ENCODE measurements at places on chromosomes 16 and 17. TPM values are rescaled to one million over a fixed set of nuclear protein-coding genes. Genes with fewer than 3 reads are reported as not detected.
A peak's percentile ranks its signal among the peaks of the same experiment; 100 is the strongest.

ITGB3 gene
- total RNA-seq, result 260 TPM

GRCh38 chr17:12995896-12996295, 21.9 kb downstream of the ELAC2 start:
- no peak overlapping the region for H3K4me3 ChIP-seq
- no peak for DNase-seq
- H3K4me1 ChIP-seq, result no peaks in the 10 kb centered on the region
- H3K27ac ChIP-seq, result no peak overlapping the region
- peaks cover 88% of the 10 kb centered on the region for H3K36me3 ChIP-seq

DNA sequence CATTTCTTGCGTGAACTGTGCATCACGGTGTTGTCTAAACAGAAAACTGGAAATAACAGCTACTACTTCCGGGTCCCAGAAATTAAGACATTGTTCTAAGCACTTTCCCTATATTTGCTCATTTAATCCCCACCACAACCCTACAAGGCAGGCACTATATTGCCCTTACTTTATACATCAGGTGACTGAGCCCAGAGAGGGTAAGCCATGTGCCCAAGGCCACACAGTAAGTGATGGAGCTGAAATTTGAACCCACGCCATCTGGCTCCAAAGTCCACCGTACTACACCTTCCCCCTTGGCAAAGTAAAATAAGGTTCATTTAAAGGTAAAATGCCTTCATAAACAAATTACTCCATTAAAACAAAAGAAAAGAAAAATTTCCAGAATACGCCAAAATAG, 33.2 kb downstream of the COTL1 start:
- H3K4me3 ChIP-seq, result no peak overlapping the region
- no peaks in the 10 kb centered on the region for H3K36me3 ChIP-seq
- no peaks in the 10 kb centered on the region for H3K27me3 ChIP-seq
- H3K4me1 ChIP-seq, result peaks cover 26% of the 10 kb centered on the region
- no peak overlapping the region for H3K27ac ChIP-seq

DNA sequence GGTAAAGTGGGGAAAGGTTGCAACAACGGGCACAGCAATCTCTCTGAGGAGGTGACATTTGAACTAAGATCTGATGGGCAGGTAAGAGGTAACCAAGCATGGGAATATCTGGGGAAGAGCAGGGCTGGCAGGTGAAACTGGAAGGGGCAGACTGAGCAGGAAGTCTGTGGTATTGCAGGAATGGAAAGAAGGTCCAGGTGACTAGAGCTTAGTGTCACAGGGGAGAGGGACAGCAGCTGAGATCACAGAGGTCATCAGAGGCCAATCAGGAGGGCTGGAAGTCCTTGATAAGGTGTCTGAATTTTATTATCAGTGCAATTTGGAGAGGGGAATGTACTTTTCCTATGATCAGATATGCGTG, 73.3 kb upstream of the DHX40 start:
- no peak overlapping the region for H3K27ac ChIP-seq
- H3K27me3 ChIP-seq, result no peaks in the 10 kb centered on the region
- DNase-seq, result no peak
- no peak overlapping the region for H3K4me3 ChIP-seq
- H3K4me1 ChIP-seq, result no peaks in the 10 kb centered on the region

DNA sequence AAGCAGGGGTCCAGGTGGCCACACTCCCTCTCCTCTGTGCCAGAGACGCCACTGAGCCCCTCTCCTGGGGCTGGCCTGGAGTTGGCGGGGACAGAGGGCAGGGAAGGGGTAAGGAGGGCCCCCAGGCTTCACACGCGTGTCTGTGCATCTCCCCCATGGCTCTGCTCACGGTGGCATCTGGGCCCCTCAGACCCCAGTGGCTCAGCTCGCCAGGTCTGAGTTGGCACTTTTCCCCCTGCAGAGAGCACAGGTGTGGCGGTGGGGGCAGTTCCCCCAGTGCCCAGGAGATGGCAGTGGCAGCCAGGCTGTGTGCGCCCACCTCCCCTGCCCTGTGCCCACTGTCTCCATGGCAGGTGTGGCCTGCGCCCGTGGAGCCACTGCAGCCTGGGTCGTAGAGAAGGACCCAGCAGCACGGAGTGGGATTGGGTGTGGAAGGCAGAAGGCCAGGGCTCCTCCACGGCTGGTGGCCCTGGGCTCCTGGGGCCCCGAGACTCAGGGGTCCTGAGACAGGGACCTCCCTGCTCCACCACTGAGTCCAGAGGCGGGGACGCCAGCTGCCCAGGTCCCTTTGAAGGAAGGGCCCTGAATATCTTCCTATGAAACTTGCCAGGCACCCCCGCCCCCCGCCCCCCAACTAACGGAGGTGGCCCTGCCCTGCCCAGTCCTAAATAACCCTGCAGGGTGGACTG, 4.3 kb upstream of the APRT start:
- no peak overlapping the region for H3K27ac ChIP-seq
- no peaks in the 10 kb centered on the region for H3K27me3 ChIP-seq
- H3K4me1 ChIP-seq, result peaks cover 8% of the 10 kb centered on the region
- peak; percentile 49 for DNase-seq
- H3K36me3 ChIP-seq, result no peaks in the 10 kb centered on the region
- H3K4me3 ChIP-seq, result no peak overlapping the region

GRCh38 chr17:74450925-74451403, 15.5 kb upstream of the CD300A start:
- H3K36me3 ChIP-seq, result no peaks in the 10 kb centered on the region
- no peaks in the 10 kb centered on the region for H3K27me3 ChIP-seq
